BJ (cell line): ENCODE measurements at places on chromosomes 5 and 9.
A peak's percentile ranks its signal among the peaks of the same experiment; 100 is the strongest.

DNA sequence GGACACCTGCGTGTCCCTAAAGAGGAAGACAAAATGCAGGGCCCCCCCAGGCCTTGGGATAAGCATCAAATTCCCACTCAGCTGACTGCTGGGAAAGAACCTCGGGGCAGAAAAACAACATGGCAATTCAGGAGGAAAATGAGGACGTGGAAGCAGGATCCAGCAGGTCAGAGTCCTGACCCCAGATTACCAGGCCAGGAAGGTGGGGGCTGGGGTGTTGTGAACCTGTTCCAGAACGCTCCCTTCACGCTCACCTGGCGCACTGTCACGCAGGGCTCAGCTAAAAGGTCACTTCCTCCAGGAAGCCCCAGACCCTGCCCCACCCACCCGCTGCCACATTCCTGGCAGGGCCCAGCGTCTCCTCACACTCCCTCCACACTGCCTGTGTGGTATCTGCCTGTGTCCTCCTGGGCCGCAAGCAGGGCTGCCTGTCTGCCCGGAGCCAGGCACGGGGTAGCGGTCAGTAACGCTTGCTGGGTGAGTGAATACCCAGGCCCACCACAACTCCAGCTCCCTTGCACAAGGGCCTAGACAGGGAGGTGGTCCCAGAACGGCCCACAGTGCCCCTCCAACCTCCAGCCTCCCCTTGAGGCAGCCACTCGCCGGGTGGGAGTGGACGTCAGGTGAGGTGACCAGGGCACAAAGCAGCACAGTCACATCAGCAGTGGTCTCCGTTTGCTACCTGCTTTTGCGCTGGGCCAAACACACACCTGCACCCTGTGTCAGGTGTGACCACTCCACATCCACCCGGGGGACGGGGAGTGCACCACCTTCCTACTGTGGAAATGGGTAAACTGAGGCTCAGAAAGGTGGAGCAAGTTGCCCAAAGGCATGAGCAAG is 18.1 kb downstream of the VAV2 start:
- no peak for DNase-seq

DNA sequence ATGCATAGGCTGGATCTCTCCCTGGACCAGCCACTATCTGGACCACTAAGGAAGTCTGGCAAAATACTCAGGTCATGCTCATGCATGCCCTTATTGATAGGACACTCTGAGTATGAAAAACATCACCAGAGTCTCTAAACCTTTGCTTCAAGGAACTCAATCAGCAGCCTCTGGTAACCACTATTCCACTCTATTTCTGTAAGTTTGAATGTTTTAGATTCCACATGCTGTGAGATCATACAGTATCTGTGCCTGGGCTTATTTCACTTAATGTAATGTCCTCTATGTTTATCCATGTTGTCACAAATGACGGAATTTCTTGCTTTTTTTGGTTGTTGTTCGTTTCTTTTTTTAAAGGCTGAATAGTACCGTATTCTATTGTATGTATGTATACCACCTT is 68.3 kb downstream of the TARS1 start:
- no peak for DNase-seq

- no peak for DNase-seq
These were observed 181.9 kb upstream of the GLRA1 start for GRCh38 chr5:152106571-152106970.

DNA sequence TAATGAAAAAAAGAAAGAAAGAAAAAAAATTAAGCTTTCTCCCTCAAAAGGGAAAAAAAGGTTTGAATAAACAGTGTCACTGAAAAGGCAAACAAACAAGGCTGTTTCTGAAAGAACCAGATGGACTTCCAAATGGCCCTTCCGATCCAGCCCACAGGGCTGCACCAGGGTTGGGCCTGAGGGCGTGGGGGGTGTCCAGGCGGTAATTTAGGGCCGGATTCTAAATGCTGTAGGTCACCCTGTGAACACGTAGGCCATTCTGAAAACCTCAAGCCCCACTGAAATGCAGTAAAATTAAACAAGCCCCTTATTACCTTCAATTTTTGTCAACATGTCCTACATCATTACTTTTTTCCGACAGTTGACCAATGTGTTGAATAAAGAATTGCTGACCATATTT is 132.1 kb downstream of the HSD17B3 start:
- no peak for DNase-seq

- no peak for DNase-seq
These were observed 124.6 kb downstream of the ACER2 start for GRCh38 chr9:19533373-19533772.

DNA sequence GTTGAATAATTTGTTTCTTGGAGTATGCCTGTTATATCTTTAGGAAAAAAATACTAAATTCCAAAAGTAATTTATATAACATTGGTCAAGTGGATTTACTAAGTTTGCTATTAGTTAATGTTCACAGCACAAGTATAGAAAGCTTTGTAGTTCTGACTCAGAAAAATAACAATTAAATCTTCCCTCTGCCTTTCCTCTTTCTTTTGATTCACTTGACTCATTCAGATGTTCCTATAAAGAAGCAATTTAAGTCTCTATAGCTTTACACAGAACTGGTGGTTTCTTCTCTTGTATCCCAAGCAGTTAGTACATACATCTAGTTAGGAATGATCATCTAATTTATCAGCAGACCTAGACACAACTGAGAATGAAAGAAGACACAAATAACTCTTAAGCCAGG is 4.5 kb upstream of the CDC42SE2 start:
- DNase-seq: no peak

GRCh38 chr5:124583469-124584350 is 162.7 kb downstream of the ZNF608 start:
- peak; percentile 15 for DNase-seq

GRCh38 chr9:128916204-128916603 is 4.6 kb upstream of the PHYHD1 start:
- no peak for DNase-seq

GRCh38 chr5:32168460-32169033 is 5.6 kb downstream of the GOLPH3 start:
- no peak for DNase-seq

DNA sequence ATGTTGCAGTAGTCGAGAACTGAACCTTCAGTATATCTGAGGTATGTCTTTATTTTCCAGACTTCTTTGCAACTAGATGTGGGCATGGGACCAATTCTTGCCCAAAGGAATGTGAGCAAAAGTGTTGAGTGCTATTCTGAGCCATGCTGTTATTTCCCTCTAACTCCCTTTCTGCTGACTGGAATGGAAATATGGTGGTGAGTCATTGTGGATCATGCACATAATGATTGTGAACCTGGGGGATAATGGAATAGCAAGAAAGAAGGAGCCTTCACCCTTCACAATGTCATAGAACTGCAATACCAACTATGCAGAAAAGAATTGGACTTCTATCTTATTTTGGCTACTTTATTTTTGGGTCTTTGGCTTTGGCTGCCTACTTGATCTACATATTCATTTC is 10.3 kb upstream of the DOCK2 start:
- peak; percentile 84 for DNase-seq

GRCh38 chr5:35813521-35813920 is 43.2 kb upstream of the IL7R start:
- DNase-seq: no peak

DNA sequence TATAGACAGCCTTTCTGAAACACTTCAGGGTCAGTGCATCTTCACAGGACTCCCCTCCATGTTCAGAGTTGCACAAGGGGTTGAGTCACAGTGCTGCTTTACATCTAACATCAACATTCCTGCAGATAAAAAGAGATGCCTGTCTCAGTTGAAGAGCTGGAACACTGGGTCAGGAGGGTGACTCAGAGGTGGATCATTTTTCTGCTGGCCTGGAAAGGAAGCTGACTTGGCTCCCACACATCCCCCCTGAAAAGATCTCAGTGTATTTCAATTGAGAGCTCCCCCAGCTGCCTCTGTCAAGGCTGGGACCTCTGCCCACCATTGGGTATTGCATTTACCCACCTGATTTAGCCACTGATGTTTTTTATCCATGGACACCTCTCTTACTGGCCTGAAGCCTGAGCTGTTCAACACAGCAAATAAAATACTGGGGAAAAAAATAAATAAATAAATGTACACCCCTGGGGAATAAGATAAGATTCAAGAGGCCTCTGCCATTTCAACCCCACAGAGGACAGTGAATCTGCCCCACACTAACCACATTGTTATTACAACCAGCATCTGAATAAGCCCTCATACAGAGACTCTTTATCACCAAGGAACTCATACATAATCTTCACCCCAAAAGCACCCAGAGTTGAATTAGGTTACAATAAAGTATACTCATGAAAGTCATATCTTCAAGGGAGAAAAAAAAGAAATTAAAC is 716.4 kb downstream of the SEMA5A start:
- peak; percentile 92 for DNase-seq

DNA sequence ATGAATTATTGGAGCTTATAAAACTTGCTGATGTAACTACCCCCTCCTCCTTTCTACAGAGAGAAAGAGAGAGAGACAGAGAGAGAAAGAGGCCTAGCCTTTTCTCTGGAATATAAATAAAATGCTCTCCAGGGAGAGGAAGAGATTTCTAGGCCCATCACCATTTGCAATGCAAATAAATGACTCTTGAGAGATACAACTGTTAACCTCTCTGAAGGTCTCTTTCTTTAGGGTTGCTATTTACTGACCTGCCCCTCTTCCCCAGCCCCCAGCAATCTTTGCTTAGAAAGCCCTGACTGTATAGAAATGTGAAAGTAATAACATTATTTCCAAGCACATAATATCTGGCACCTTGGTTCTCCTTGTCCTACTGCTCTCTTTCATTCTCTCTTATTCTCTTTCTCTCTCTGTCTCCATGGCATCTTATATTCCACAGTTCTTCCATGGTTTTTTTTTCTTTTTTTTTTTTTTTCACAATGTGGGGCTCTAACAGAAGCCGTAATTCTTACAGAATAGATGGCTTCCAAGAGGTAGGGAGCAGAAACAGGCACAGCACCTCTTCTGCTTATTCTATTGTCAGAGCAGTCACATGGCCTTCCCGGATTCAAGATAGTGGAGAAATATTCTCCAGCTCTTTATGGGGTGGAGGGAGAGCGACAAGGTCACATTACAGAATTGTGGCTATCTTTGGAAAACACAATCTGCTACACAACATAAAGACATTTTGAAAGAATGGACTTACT is 1087.9 kb upstream of the NUDT12 start:
- DNase-seq: no peak

GRCh38 chr5:116404792-116405191 is 169.8 kb downstream of the SEMA6A start:
- no peak for DNase-seq

DNA sequence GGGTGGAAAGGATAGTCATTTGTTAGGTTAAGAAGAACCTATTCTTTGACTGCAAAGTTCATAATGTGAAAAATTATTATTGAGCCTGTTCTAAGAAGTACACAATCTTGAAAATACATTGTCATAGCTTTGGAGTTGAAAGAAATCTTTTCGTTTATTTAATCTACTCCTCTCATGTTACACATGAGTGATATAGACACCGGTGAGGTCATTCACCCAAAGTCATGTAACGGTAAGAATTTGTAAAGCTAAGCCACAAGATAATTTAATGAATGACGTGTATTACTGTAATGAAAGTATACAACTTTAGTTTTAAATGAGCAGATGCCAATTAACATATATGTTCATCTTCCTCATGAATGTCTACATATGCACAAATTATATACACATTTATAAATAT is 284.1 kb upstream of the PDE4D start:
- DNase-seq: no peak

DNA sequence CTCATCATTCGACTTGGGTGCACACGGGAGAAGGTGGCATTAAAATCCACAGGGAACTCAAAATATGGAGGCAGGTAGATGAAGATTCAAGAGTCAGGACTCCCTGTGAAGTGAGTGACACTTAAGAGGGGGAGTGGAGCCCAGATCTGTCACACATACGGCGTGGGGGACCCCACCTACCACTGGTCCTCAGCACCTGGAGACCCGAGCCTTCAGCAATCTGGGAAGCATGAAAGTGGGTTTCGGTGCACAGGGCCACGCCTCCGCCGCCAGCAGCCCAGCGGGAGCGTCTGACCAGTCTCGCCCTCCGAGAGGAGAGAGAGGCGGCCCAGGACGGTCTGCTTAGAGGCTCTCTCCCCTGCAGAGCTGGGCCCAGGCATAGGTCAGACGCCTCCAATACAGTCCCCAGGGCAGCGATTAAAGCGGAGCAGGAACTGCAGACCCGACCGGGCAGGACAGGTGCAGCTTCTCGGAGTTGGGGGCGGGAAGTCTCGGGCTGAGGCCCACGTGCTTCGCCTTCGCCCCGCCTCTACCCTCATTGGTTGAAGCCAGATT is 639 bp upstream of the SLC2A8 start:
- no peak for DNase-seq

- no peak for DNase-seq
These were observed 65.8 kb upstream of the SUB1 start for GRCh38 chr5:32519508-32519907.
